PC-3 (cell line): ENCODE measurements at places on chromosomes 2 and 18. TPM values are rescaled to one million over a fixed set of nuclear protein-coding genes. Genes with fewer than 3 reads are reported as not detected.

The MDH1B gene
- 0.23 and 0.40 TPM in 2 replicates for total RNA-seq

The ANKRD30BL gene
- total RNA-seq = not detected in 2 replicates

The SKOR2 gene
- not detected in 2 replicates for total RNA-seq

GRCh38 chr2:75605770-75606529 is 40.6 kb upstream of the MRPL19 start:
- peak; percentile 98 for DNase-seq

- DNase-seq = no peak
Observed at GRCh38 chr2:173957517-173957916, 7.7 kb downstream of the SP3 start.

GRCh38 chr18:68874361-68874760 is 76.5 kb downstream of the CCDC102B start:
- DNase-seq = no peak

DNA sequence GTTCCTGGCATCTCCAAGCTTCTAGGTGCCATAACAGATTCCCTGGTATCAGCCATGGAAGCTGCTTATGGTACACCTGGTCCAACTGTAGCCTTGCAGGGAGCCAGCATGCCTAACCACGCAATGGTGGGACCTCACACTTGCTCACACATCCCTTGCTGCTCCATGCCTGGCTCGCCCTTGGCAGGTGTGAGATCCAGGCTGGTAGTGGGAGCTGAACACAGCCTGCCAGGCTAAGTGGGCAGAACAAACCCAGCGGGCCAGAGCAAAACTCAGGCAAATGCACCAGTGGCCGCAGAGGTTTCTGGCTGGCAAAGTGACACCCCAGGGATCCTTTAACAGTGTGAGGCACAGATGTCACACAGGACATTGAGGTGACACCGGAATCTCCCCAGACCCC is 185.8 kb downstream of the NDUFA10 start:
- DNase-seq = no peak

DNA sequence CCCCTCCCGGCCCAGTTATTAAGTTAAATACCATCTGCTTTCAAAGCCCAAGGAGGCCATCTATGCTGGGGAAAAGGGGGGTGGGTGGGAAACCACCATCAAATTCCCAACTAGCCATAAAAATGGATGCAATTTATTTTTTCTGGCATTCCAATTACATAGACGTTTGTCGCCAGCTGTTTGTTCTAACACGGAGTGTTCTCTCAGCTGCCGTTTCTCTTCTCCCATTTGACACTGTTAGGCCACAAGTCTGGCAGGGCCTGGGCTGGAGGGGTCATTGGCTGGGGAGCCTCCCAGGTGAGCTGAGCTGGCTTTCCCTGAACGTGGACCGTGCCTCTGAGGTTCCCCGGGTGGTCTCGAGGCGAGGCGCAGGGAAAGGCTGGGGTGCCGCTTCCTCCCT is 16.6 kb downstream of the ATOH8 start:
- no peak for DNase-seq
